ENCODE measurements at places on chromosomes 1 and 21.
A peak's percentile ranks its signal among the peaks of the same experiment; 100 is the strongest.

DNA sequence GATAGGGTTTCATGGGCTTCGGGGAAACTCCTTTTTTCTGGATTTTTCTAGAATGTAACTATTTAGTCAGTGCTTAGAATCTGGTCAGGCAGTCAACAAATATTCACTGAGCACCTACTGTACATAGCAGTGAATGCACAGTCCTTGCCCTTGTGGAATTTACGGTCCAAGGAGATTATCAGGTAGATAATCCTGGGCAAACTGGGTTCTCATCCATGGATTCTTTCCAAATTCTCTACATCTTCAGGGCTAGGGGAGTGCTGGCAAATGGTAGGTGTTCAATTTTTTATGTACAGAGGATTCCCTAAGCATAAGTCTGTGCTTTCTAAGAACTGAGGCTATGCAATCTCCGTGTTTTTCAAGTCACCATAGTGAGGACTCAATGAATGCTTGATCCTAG is 140.7 kb upstream of the CD34 start:
- no peak for DNase-seq

DNA sequence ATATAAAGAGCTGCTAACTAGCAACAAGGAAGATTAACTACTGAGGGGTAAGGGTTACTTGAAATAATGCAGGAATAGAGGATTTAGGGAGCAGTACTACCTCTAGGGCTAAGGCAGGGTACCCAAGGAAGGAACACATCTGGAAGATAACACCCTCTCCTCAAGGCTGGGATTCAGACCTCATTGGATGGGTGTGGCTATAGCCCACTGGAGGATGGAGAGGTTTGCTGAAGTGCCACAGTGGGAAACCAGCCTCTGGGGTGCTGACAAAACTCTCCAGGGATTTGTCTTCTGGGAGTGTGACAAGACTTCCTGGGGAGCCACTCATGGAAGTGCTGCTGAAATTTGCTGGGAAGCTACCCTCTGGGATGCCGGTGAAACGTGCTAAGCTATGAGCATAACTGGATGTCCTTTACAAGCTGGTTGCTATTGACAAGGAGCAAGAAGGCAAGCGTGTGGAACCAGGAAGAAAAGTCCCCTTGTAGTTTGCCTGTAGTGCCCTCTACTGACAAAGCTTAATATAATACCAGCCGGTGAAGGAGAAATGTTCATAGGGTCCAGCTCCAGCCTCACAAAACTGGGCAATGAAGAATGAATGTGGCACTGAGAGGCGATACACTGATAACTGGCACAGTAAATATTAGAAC is 122.8 kb upstream of the USP24 start:
- peak; percentile 15 for DNase-seq

DNA sequence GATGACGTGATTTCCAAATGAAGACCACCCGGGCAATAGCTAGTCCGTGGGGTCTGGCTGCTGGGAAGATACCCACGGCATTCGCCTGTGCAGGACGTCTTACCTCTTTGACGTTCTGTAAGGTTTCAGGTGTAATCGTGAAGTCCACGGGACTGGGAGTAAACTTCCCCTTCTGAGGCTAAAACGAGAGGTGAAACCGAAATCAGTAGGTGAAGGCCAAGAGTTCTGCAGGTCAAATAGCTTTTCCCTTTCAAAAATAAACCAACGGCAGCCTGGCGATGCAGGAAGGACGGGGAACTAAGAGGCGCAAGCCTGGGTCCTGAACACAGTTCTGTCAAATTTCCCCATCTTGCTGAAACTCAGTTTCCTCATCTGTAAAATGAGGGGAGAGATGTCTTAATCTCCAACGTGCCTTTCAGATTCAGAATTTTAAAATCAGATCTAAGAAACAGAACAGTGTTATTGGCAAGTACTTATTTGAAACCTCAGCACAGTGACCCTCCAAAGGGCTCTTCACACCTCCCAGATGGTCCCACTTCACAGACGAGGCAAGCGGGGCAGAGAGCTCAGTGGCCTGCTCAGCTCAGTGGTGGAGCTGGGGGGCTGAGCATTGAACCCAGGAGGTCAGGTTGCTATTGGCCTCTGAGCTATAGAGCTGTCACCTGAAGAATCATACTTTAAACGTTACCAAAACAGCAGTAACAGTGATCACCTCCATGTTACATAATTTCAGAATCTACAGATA is 34.7 kb downstream of the VPS26C start:
- DNase-seq, result no peak

DNA sequence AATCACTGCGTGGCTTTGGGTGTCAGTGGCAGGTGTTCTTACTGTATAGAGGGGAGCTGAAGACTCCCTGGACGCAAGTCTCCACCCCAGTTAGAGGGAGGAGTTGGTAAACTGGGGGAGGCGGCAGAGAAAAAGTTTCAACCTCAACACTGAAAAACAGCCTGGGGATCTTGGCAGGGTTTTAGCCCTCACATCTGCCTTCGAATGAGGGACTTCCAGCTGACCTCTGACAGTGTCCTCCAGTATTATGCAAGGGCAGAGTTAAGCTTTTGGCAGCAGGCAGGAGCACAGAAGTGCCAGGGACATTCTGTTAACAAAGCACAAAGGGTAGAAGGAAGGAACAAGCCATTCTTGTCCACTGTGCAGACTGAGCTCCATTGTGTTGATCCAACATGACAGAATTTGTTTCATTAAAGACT is 41.2 kb upstream of the RAB4A start:
- no peak for DNase-seq

DNA sequence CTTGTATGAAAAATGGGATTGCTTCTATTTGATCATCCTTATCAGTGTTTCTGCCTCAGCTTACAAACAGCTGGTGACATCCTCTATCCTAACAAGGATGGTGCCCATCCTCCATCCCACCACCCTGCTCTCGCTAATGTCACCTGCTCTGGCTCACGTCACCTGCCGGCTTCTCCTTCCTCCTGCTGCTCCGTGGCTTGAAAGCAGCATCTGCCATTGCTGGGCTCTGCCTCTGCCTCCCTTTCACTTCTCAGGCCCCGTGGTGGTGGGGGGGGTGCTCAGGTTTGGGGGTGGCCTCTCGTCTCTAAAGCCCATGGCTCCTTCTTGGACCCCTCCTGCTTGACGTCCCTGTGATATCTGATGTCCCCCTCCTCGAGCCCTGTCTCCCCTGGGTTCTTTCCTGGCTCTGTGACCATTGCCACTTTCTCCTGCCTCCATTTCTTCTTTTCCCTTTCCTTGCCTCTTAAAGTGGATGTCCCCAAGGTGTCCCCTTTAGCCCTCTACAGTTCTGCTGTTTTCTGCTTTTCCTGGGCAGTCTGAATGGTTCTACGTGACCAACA is 135.5 kb upstream of the ERRFI1 start:
- DNase-seq, result peak; percentile 7
